ENCODE measurements at places on chromosomes 6 and 20.
A peak's percentile ranks its signal among the peaks of the same experiment; 100 is the strongest.

DNA sequence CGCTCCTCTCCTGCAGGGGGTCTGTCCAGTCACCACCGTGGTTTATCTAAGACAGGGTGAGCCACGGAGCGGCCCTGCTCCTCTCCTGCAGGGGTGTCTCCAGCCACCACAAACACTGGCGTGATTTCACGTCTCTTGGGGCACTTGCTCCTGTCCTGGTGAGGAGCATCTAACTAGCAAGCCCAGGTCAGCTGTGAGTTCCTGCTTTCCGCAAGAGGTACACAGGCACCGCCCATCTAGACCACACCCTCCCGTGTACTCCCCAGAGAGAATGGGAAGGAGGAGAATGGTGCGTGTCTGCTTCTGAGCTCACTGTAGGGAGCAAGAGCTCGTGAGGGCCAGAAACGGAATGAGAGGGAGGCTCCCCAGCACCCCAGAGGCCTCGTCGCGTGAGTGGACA lies 40.7 kb downstream of the DACT2 start:
- DNase-seq: no peak

DNA sequence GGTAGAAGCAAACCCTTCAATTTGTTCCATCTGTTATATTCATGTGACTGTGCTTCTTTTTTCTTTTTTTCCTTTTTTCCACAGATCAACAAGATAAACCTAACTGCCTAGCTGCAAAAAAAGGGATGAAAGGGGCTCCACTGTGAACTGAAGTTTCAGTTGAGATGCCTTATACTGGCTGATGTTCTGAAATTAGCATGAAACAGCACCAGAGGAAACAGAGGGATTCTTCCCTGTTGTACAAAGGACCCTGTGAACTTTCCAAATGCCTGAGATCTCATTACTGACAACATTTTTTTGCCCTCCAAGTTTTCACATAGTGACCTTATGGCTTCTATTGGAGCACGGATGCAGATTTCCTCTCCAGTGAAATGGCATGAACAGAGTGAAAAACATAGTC lies 302.7 kb upstream of the TFAP2D start:
- no peak for DNase-seq

DNA sequence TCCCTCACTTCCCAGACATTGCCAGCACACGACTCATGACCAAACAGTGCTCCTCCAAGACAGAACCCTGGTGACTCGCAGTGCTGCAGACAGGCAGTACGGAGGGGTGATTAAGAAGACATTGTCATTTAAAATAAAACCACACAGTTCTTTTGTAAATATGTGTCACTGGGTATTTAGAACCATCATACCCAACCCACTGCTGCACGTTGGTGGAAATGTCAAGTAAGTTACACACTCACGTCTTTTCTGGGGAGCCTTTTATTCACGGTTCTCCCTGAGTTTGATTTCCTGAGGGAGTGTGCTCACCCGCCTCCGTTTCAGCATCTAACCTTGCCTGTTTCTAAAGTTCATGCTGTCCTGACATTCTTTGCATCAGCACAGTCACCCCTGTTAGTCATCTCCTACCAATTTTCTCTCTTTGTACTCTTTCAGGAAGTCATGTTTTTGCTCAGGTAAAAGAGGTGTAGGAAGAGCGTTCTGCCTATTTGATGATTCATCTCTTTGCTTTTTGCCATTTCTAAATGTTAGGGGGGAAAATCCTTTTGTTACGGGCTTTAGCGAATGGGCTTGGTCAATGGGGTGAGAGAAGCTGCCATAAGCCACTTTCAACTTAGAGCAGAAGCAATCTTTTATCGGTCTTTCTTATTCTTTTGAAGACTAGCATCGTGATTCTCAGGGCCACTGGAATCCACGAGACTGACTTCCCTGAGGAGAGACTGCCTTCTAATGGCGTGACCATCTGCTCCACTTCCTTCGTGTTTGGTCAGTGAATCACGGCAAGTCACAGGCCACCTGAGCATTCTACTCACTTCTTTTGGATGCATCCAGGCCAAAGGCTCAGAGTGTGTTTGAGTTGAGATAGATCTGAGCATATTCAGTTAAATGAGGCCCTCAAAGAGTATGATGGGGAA lies 512.8 kb upstream of the JARID2 start:
- no peak for DNase-seq

GRCh38 chr20:44901974-44902373 lies 7.9 kb upstream of the PABPC1L start:
- DNase-seq: no peak

DNA sequence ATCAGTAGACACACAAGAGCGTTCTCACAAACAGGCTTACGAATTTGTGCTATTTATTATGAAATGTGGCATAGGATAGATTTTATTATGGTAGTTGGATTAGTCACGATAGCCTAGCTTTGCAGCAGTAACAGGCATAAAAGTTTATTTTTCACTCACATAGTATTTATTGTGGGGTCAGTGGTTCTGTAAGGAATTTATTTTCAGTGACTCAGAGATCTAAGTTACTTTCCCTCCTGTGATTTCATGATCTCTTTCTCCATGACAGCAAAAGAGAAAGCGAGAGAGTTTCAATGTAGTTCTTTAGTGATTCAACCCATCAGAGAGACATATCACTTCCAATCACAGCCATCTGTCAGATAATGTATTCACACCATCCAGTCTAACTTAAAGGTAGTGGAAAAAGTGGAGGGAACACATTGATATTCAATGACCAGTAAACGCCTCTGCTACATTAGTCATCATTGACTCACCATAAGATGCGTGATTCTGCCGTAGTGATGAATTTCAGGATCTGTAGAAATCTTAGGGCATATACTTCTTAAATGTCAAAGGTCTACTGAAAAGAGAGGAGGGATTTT lies 605.5 kb downstream of the HDGFL1 start:
- peak; percentile 96 for DNase-seq

DNA sequence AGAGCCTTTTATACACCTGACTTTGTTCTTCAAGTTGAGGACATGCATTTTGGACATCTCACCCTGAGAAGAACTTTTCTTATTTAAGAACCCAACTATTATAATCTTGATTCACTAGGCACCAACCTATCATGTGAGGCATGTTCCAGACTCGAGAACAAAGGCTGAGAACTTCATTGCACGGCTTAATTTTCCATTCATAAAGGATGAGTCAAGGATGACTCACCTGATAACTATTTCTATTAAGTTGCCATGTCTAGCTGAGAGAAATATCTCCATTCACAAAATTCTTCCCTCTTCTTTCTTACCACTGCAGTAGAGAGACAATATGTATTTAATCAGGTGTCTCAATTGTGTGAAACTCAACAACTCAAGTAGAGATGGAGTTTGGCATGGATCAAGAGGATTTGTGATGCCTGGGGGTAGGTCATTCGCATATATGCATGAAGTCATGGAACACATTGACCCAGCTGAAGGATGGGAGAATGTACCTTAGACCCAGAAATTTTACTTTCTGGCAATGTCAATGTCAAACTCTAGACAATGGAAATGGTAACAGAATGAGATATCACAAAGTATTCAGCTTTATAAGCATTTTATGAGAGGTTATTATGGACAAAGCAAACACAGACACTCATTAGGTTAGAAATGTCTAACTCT lies 208.7 kb upstream of the PRND start:
- peak; percentile 82 for DNase-seq

DNA sequence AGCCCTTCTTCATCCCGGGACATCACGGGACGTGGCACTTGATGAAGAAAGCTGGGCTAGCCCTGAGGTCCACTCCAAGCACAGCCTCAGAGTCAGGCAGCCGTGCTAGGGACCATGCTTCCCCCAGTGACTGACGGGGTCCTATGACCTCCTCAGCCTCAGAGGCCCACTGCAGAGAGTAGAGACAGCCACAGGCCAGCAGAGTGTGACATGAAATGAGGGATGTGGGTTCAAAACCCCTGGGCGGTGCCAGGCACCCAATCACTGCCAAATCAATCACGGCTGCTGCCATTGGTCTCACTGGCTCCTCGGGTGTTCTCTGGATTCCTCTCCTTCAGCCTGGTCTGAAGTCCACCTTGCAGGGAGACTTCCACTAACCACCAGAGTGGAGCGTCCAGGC lies 197.7 kb upstream of the CDH4 start:
- no peak for DNase-seq

GRCh38 chr6:17768881-17769280 lies 62.2 kb upstream of the NUP153 start:
- DNase-seq: no peak

GRCh38 chr6:17884498-17885478 lies 102.6 kb downstream of the KIF13A start:
- no peak for DNase-seq

GRCh38 chr6:163756079-163756478 lies 341.6 kb downstream of the QKI start:
- no peak for DNase-seq

DNA sequence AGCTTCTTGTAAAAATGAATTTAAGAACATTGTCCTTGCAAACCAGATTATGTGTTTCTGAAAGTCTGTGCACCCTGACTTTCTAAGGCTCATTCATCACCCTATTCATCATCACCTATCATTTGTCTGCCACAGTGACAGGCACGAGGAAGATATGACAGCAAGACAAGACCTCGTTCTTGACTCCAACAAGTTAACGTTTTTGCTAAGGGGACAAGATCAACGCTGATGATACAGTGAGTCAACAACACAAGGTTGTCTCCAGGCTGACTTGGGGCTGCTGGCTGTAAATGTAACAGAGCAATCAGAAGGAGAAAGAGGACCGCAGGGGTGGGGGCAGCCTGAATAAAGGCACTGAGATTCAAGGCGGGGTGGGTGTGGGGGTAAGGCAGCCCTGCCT lies 94.2 kb downstream of the FOXC1 start:
- DNase-seq: no peak

DNA sequence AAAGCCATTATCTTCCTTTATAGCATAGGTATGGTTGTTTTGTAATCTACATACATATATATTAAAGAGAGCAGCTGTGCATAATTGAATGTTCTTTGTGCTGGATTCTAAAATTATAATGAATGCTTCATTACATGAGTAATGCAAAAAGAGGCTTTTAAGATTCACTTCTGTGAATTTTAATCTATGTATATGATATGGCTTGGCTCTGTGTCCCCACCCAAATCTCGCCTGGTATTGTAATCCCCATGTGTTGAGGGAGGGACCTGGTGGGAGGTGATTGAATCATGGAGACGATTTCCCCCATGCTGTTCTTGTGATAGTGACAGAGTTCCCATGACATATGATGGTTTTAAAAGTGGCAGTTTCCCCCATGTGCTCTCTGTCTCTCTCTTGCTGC lies 255.4 kb downstream of the GRM1 start:
- DNase-seq: no peak

- DNase-seq: no peak
These were observed 167.0 kb downstream of the TBX18 start for GRCh38 chr6:84597238-84597875.

DNA sequence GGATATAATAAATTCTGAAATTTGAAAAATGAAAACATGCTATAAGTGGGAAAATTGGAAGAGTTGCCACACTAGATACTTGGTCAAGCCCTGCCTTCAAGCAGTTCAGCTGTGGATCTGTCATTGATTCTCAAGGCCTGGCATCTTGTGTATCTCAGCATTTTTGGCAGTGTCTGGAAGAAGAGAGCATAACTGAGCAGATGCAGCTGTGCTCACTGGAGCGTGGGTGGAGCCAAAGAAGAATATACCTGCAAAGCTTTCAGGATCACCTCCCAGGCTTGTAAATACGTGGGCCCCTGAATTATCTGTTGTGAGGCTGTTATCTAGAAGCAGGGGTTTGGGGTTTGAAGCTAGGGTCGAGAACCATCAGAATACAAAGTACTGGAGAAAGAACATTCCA lies 31.3 kb upstream of the CHD6 start:
- no peak for DNase-seq

DNA sequence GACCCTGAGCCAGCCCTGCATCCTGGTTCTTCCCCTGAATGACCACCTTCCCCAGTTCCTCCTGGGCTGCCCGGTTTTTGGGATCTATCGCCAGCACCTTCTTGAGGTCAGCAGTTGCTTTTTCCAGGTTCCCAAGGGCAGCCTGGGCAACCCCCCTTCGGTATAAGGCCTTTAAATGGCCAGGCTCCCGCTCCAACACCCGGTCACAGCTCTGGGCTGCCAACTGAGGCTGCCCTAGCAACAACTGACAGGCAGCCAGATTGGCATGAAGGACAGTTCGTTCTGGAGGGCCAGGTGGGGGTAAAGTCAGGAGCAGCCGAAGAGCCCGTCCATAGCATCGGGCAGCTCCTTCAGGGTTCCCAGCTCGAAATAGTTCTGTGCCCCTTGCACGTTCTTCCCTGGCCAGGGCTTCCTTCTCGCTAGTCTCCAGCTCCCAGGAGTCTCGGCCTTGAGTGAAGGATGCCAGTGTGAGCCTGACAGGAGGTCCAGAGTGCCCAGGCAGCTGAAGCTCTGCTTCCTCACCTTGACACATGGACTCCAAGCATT lies 778 bp upstream of the ATF6B start:
- no peak for DNase-seq

DNA sequence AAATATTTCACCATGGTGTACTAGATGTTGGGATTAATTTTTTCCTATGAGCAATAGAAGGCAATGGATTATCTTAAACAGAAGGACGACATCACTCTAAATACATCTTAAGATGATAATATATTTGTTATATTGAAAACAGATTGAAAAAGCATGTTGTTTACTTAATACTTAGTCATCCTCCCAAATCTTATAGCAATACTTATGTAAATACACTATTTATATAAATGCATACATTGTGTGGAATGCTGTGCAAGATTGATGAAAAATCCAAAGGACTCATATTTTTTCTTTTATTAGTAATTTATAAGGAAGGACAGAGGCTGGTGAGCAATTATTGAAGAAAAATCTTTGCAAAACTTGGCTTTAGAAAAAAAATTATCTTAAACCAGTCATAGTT lies 593.5 kb downstream of the MMUT start:
- DNase-seq: no peak

GRCh38 chr20:35316086-35316485 lies 23.9 kb upstream of the FAM83C start:
- no peak for DNase-seq

GRCh38 chr6:38248500-38249234 lies 391.1 kb downstream of the BTBD9 start:
- DNase-seq: no peak

DNA sequence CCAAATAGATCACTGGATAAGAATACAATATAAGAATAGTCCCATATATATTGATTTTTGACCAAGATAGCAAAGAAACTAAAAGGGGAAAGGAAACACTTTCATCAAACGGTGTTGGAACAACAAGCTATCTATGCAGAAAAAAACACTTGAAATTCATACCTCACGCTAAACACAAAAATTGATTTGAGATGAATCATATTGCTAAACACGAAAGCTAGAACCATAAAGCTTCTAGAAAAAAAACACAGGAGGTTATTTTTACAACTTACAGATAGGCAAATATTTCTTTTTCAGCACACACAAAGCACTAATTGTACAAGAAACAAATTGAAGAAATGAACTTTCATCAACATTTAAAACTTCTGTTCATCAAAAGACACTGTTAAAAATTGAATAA lies 36.7 kb upstream of the TMEM14A start:
- no peak for DNase-seq

DNA sequence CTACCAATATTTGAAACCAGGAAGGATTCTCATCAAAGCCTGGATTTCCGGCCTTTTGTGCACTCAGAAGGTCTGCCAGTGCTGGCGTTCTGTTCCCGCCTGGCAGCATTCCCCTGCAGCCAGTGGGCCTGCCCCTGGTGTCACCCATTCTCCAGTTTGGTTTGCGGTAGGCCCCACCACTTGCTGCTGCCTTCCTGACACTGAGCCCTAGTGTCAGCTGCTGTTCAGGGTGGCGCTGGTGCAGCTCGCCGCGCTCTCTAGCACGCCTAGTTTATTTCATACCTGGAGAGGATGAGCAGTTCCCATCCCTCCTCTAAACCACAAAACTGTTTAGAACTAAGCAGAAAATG lies 9.5 kb downstream of the NPEPL1 start:
- no peak for DNase-seq
